Stromal cell of bone marrow (primary cell): ENCODE measurements at places on chromosomes 6 and 20.
A peak's percentile ranks its signal among the peaks of the same experiment; 100 is the strongest.

- DNase-seq, result no peak
These were observed 89.9 kb upstream of the MTHFD1L start for GRCh38 chr6:150775415-150776203.

GRCh38 chr20:62501801-62502495 is 26.2 kb upstream of the GATA5 start:
- DNase-seq, result peak; percentile 45

DNA sequence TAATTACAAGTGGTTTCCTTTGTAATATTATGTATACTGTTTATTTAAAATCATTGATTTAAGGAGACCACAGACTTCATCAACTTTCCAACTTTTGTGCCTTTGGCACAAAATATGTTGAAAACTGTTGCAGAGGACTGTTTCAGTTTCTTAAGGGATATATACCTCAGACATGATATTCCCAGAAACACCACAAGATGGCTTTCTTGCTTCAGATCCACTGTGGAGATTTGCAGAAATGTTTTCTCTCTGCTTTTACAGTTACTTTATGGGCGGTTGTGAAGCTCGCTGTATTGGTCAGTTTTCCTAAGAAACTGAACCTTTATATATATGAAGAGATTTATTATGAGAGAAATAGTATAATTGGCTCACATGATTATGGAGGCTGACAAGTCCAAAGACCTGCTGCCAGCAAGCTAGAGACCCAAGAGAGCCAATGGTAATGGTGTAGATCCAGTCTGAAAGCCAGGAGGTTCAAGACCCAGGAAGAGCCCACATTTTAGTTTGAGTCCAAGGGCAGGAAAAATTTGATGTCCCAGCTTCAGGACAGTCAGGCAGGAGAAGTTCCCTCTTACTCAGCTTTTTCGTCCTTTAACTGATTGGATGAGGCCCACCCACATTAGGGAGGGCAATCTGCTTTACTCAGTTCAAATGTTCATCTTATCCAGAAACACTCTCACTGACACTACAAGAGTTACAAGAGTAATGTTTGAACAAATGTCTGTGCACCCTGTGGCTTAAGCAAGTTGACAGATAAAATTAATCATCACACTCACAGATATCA is 12.8 kb downstream of the ME1 start:
- peak; percentile 43 for DNase-seq

GRCh38 chr6:168138436-168138835 is 59.4 kb upstream of the FRMD1 start:
- DNase-seq, result no peak

DNA sequence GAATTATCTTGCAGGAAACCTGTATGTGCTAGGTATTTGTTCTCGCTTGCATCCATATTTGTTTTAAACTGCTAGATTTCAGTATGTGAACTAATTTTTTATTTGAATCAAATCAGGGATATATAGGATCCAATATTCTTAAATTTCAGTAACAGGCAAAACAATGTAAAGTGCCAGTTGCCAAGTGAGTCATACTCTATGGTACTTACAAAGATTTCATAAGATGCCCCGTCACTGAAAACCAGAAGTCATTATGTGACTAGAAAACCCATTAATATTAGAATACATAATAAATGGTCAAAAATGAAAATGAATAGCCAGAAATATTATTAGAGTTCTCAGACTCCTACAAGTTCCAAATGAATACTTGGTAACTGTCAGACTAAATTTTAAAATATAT is 481.2 kb downstream of the TFAP2A start:
- no peak for DNase-seq

DNA sequence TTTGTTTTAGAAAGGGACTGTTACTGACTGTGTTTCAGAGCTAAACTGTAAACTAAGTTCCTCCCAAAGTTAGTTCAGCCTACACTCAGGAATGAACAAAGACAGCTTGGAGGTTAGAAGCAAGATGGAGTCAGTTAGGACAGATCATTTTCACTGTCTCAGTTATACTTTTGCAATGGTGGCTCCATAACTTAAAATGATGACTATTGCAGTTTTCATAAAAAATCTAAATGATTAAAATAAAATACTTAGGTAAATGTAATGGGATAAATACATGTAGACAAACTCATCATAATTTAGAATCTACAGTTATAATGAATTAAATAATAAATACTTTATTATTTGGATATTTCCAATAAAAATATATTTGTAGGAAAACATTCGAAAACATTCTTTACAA is 590.6 kb downstream of the EPHA7 start:
- no peak for DNase-seq

DNA sequence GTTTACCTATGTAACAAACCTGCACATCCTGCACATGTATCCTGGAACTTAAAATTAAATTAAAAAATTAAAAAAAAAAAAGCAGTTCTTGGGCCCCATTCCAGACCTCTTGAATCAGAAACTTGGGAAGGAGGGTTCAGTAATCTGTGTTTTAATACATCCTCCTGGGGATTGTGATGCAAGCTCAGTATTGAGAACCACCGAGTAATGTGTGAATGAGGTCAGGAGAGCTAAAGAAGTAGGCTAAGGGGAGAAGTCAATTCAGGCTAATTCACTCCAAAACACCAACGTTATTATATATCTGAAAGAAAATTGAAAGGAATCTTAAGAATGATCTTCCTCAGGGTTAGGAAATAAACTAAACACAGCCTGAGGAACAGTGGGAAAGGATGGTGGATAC is 120.4 kb downstream of the RNF144B start:
- peak; percentile 48 for DNase-seq

GRCh38 chr6:36636283-36636682 is 42.1 kb downstream of the SRSF3 start:
- DNase-seq, result no peak

DNA sequence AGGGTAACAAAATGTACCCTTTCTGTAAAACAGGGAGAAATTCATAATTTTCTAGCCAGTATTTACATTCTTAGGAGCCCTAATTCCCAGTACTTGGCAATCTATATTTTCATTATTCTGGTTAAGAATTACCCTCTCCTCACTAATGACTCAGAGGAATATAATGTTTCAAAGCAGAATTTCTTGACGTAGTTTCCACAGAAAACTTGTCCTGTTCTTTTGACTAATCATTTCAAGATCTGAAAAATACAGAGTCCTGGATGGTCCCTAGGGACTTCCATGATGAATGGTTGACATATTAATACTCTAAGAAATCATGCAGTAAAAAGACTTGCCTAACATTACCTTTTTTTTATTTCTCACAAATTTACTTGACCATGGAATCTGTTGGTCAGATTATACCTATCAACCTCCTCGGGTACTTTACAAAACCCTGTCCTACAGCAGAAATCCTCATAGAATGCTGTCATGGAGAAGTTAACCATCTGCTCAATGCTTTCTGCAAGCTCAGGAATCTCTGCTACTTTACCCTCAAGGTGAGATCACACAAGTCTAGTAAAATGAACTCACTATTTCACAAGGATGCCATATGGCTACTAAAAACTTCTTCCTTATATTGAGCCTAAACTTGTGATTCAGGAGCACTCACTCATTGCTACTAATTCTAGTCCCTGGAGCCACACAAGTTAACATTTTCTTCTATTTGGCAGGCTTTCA is 202.1 kb upstream of the CNR1 start:
- no peak for DNase-seq

GRCh38 chr6:149831308-149831820 is 32.8 kb downstream of the LRP11 start:
- no peak for DNase-seq

- DNase-seq, result no peak
These were observed 154.5 kb downstream of the CFAP61 start for GRCh38 chr20:20206788-20207187.

DNA sequence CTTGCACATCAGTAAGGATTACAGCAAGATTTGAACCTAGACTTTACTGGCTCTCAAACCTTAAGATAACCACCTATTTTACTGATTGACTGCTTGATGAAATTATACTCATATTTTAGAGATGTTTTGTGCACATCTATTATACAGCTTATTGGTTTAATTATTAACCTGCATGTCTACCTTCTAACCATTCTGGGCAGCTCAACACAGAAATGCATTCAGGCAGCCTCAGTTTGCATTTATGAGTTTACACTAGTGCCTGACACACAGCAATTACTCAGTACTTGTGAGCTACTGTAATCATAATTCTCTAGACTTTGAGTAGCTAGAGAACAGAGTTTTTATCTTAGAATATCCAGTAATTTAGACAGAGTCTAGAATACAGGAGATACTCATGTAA is 273.9 kb upstream of the THEMIS start:
- no peak for DNase-seq

DNA sequence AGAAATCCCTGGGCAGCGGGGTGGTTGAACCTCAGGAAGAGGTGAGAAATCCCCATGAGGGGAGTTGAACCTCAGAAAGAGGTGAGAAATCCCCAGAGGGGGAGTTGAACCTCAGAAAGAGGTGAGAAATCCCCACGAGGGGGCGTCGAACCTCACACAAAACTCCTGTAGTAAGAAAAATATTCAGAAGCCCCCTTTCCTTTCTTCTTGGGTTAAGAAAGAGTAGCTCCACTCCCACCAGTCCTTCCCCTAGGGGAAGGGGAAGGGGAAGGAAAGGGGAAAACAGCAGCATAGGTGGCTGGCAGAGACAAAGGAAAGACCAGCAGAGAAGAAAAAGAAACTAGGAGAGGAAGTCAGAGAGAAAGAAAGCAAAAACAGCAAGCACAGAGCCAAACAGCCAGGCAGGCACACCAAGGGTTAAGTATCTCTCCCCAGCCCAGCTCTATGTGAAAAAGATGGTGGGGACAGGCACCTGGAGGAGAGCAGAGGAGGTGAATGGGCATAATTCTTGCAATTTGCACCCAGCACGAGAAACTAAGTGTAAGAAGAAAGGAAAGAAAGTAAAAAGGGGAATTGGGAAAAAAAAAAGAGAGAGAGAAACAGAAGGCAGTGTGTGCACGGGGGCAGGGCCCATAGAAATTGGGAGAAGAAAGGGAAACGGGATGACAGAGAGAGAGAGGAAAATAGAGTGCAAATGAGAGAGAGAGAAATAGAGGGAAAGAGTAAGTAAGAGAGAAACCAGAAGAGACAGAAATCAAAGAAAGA is 88.2 kb downstream of the PLG start:
- no peak for DNase-seq

GRCh38 chr20:1137236-1137635 is 18.8 kb downstream of the PSMF1 start:
- DNase-seq, result no peak

- no peak for DNase-seq
These were observed 58.6 kb downstream of the DAAM2 start for GRCh38 chr6:39850736-39851297.

- peak; percentile 82 for DNase-seq
These were observed 133.2 kb downstream of the SNX5 start for GRCh38 chr20:17835240-17835933.

DNA sequence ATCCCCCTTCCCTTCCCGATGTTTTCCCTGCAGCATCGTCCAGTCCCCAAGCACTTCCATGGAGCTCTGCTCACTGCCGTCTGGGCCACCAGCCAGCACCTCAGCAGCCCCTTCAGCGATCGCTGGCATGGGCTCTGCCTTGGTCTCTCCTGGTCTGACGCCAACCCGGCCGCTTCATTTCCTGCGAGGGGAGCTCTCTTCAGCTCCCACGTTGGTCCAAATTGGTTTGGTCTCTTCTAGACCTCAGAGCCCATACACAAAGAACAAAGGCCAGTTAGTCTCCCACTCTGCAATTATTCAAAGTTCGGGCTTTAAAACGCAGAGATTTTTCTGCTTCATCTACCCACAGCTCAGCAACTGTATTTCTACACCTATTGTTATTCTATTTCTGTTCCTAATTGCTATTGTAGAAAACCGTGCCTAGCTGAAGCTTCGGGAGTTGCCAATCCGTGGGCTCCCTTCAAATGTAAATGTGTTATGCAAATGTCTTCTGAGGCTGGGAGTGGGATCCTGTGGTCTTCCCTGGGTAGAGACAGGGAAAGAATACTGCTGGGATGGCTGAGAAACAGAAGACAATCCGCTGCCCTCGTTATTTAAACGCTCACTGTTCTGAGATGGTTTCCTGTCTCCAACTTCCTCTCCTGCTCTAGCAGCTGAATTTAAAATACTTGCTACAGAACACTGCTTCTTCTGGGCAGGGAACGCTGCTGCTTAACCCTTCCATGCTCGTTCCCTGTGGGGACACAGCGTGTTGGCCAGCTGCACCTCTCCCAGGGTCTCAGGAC is 154.2 kb upstream of the QKI start:
- DNase-seq, result no peak

- DNase-seq, result no peak
These were observed 4.1 kb downstream of the SH3BGRL2 start for GRCh38 chr6:79635232-79635543.

DNA sequence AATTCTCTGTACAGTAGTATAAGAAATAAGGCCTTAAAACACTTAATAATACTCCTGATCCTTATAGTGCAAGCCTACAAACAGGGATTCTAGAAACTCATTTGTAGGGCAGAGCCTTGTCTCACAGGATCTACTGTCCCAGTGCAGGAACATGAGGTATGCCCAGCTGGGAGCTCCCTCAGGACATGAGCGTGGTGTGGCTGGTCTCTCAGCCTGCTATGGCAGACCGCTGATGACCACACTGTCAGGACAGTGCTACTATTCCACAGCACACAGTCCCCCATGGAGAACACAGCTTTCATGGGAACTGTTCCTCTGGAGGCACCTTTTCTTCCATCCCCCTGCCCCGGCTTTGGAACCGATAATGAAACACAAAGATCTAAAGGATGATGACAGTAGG is 53.0 kb downstream of the SERAC1 start:
- DNase-seq, result no peak

DNA sequence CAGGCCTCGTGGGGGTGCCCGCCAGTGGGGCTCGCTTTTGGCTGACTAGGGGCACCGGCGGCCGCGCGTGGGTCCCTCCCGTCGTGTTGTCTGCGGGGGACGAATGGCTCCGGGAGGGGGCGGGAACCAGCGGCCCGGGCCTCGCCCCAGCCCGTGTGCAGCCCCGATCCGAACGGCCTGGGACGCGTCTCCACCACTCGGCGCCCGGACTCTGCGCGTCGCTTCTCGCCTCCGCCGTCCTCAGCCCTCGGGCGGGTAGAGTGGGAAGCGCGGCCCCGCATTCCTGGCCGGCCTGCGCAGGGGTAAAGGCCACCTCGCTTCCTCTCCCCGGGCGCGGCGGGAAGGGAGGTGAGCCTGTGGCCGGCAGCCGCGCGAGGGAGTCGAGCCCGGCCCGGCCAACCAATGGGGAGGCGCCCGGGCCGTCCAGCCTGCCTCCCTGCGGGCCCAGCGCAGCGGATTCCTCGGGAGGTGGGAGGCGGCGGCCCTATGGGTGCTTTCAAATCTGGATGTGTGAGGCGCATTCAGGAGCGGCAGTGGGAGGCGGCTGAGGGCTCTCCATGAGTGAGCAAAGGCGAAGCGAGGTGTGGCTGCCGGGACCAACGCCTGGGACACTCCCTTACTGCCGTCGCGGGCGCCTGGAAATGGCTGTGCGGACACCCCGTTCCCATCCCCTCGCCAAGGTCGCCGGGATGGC is 1.1 kb upstream of the ZBTB46 start:
- no peak for DNase-seq

GRCh38 chr6:15065261-15065989 is 180.4 kb upstream of the JARID2 start:
- DNase-seq, result no peak

DNA sequence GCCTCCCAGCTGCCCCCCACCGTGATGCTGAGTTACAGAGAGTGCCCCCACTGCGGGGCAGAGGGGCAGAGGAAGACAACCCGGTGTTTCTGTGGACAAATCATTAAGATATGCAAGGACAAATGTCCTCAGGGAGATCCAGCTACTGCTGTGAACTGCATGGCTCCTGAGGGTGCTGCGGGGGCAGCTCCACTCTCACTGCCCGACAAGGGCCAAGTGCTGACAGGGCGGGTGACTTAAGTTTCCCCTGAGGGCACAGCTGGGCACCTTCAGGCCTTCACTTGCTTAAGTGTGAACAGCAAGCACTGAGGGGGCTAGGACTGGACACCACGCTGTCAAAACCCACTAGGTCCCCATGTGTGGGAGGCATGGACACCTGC is 26.2 kb upstream of the TCFL5 start:
- DNase-seq, result no peak
